ENCODE measurements at places on chromosomes 1 and 21.

GRCh38 chr1:208420696-208421095, 176.5 kb upstream of the PLXNA2 start:
- no peak for DNase-seq

GRCh38 chr1:202643397-202644218, 66.6 kb downstream of the SYT2 start:
- DNase-seq, result no peak

DNA sequence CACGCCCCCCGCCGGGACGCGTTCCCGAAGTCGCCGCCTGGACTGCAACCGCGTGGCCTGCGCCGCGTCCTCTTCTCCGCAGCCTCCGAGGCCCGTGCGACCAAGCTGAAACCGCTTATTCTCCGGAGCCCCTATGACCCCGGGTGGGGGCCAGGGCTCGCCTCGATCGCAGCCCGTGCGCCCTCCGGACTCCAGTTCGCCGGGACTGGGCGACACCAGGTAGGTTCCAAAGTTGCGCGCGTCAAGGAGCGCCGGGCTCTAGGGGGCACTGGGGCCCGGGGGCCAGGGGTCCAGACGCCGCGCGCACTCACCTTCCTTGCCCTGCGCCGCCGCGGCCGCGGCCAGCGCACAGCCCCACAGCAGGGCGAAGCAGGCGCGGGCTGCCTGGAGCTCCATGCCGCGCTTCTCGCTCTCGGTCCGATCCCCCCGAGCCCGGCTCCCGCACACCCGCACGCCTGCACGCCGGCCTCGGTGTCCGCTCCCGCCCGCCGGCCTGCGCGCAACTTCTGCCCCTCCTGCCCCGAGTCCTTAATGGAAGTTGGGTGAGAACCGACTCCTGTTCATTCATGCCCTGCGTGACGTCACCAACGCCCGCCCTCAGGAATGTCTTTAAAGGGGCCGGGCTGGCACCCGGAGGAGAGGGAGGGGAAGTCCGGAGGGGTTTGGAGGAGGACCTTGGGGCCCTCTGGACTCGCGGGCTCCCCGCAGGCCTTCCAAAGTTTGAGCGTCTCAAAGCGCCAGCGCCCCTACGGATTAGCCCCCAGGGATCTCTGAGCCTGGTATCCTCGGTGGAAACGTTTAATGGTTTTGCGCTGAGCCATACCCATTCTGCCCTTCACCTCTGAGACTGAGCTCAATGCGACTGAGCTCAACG, at the start of gene EPHA2:
Gene EPHA2 (minus strand): TSS at position 533 of the 874 bp plus-strand sequence. CDS start 137 bp downstream, at position 396.
- DNase-seq, result peak; percentile 50

- DNase-seq, result no peak
Measured at GRCh38 chr21:42107177-42107880, 36.2 kb downstream of the UMODL1 start.

DNA sequence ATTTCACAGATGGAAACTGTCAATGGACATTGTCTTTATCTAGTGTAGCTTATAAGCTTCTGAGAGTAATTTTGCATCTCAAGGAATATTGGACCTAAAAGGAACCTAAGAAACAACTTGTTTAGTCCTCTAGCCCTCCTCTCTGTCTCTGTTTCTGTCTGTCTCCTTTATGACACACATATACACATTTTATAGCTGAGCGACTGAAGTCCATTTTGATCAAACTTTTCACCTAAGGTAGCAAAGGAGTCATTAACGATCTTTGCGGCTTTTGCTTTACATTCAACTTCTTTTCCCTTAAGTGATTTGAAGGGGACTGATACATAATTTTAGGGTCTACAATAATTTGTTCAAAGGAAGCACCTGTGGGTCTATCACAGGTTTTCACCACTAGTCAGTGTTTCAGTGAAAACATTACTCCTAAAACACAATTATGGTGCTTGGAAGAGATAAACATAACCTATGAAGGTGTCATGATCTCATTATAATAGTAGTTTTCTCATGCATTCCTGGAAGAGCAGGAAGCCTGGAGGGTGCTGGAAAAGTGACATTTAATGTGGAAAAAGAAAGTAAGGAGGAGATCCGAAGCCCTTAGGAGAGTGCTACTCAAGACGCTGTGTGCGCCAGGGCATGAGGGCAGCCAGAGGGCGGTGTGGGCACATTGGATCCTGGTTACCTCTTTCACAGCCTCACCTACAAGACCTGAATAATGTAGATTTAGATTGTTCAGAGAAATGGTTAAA, 248.6 kb downstream of the DNM3 start:
- DNase-seq, result no peak

- DNase-seq, result peak; percentile 38
Measured at GRCh38 chr1:68384321-68384813, 65.4 kb downstream of the RPE65 start.

- no peak for DNase-seq
Measured at GRCh38 chr1:83593073-83593472, 405.9 kb downstream of the TTLL7 start.

DNA sequence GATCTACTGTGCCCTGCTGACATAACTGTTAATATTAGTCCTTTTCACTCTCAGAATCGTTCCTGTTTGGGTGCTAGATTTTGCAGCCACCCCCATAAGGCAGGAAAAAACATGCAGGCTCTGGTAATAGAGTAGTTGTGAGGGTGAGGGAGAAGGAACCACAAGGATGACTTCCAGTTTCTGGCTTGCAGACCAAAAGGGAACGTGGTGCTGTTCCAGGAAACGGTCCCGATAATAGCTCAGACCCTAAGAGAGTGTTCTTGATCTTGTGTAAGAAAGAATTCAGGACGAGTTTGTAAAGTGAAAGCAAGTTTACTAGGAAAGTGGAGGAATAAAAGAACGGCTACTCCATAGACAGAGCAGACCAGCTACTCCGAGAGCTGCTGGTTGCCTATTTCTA, 50.7 kb upstream of the RHOU start:
- no peak for DNase-seq

GRCh38 chr1:30783256-30783915, 25.8 kb upstream of the LAPTM5 start:
- no peak for DNase-seq

DNA sequence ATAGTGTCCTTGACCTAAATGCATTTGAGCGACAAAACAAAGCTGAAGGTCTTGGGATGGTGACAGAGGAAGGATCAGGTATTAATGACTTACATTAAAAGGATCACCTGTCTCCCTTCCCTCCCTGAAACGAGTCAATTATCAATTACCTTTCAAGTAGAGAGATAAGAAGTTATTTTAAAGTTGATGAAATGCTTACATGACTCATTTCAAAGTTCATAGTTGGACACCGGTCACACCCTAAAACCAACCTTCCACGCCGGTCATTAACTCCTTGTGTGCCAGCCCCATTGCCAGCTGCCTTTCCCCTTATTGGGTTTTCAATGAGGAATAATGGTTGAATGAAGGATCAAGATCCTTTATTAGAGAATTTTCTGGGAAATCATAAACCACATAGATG, 129.8 kb downstream of the ZP4 start:
- DNase-seq, result no peak

- no peak for DNase-seq
Measured at GRCh38 chr1:160154790-160155189, 3.4 kb downstream of the ATP1A4 start.

DNA sequence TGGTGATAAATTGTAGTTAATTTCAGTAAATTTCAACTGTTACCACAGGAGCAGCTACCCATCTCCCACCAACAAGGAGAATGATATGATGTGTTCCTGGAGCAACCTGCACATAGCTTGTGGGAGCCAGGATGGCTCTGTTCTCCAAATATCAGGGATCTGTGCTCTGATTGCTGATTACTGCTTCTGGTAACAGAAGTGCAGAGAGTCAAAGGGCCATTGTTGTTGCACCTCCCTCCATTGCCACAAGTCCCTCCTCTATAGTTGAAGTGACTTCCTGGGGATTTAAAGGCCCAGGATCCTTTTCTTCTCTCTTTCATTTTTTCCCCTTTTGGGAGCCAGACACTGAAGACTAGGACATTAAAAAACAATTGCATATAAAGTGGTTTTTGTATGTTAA, 51.6 kb upstream of the HPDL start:
- DNase-seq, result peak; percentile 56

GRCh38 chr1:14539953-14540563, 58.4 kb upstream of the KAZN start:
- DNase-seq, result no peak

GRCh38 chr1:159990005-159990404, 36.0 kb upstream of the SLAMF9 start:
- DNase-seq, result no peak

DNA sequence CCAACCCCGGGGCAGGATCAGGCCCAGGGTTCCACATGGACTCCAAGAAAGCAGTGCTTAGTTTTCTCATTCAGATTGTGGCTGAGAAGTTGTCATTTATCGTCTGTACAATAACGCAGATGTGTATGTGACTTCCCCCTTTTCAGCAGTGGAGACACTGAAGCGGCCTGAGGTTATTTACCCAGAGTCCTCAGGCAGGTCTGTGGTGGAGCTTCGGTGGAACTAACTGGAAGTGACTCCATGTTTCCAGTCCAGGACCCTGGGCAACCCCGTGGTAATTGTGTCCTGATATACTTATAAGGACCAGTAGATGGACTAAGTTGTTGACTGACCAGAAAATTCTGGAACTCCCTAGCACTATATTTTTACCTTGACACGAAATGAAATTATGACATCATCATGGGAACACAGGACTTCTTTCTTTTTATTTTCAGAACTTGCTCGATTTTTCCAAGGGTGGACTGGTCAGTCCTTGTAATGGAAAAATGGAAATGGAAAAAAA, 1.0 kb upstream of the IER5 start:
- no peak for DNase-seq

DNA sequence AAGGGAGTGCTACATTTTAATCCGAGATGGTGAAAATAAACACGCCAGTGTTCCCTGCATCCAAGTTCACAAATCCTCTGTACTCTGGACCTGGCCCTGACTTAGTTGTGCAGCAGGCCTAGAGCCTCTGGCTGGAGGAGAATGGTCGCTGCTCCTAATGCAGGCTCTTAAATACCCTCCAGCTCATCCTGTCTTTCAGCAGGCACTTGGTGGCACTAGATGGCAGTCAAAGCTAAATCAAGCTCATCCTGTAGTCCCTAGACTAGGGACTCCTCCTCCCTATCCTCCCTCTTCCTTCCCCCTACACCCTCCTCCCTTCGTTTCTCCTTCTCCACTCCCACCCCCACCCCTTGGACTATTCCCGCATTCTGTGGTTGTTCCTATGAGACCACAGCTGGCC, 41.6 kb upstream of the MTR start:
- peak; percentile 56 for DNase-seq

DNA sequence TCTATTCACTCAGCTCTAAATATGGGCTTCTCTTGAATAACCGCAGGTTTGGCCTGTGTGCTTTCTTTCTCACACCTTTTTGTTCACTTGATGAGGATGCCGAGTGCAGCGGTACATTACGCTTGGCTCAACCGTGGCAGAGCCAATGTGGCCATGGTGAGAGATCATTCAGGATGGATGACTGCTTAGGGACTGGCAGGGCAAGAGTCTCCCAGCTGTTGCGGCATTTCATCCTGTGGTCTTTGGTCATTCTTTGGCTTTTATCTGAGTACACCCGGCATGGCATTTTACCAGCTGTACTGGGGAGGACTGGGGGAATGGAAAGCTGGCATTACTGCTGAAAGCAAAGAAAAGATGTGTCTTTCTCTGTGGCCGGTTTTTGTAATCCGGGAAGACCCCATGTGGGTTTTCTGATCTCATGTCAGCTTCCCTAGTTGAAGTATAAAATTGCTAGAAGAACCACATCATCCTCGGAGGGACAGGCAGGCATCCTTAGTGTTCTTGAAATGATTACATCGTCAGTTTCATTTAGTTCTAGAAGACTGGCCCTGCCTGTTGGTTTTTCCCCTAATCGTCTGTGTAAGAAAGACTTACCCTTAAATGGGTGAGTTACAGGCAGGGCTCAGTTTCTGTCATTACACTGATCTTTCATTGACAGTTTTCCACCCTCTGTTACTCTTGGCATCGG, 15.1 kb downstream of the PCP4 start:
- DNase-seq, result no peak

GRCh38 chr1:75126611-75127101, 7.5 kb upstream of the LHX8 start:
- DNase-seq, result no peak

DNA sequence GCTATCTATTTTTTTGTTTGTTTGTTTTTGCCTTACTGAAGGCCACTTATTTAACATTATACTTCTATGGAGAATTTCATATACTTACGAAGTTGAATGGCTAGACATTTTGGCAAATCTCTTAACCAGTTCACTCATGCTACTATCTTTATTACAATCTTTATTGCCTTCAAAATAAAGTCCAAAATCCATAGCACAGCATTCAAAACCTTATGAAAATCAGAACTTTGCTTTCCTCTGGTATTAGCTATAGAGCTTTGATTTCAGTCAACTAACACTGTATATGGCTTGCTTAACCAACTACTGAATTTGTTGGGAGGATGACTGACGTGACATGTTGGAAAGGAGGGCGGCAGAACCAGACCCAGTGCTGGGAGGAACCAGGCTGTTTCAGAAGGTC, 571.1 kb downstream of the LMO4 start:
- no peak for DNase-seq

GRCh38 chr1:212689758-212690529, 9.7 kb downstream of the BATF3 start:
- no peak for DNase-seq

- DNase-seq, result no peak
Measured at GRCh38 chr1:118294875-118295642, 110.0 kb upstream of the SPAG17 start.

DNA sequence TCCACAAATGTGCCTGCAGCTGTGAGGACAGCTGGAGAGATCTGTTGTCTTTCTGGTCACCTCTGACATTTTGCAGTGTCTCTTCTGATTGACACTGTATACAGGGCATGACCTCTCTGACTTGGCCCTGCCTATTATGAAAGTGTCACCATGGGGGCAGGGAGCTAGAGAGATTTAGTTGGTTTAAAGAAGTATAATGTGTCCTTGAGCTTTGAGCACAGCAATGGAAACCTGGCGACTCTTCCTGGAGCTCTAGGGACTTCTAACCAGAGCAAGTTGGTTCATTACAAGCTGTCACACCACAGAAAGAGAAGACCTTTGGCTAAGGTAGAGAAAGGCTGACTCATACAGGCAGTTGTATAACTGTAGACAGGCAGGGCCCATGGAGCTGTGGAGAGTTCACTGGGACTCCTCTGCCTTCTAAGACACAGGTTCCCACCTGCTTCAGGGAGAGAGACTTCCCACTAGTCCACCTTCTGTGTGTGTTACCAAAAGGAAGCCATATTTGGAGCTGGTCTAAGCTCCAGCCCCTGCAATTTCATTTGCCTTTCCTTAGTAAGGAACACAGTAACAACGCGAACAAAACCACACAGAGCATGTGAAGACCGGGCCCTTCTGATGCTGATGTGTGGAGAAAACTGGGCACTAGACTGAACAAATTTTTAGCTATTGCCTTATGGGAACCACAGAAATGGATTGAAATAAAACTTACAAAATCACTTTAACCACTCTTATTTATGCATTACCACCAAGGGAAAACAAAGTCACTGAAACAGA, 90.5 kb upstream of the ADAR start:
- DNase-seq, result no peak

- DNase-seq, result no peak
Measured at GRCh38 chr1:226629896-226630550, 81.5 kb downstream of the STUM start.

GRCh38 chr21:42790520-42791065, 88.7 kb downstream of the WDR4 start:
- DNase-seq, result no peak

- peak; percentile 19 for DNase-seq
Measured at GRCh38 chr1:165826565-165827267, 698 bp upstream of the UCK2 start.

Data from putamen (tissue), 1 donor.